Stimulated activated CD8-positive, alpha-beta memory T cell treated with anti-CD3 and anti-CD28 coated beads, Interleukin-2, amount 100 ng/mL, for 48 hours (primary cell): ENCODE measurements at places on chromosomes 6 and 20.

DNA sequence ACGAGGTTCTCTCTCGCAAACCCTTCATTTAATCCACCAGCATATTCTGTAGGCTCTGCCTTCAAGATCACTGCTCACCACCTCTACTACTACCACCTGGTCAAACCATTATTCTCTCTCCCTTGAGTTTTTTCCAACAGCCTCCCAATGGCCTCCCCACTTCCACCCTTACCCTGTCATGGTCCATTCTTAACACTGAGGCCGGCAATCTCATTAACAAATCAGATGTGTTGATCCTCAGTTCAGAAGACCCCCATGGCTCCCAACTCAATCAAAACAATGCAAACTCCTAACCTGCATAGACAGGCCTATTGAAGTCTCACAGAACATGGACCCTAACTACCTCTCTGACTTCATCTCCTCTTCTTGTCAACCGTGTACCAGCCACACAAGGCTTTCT lies 2.2 kb downstream of the AURKA start:
- no peak for DNase-seq

DNA sequence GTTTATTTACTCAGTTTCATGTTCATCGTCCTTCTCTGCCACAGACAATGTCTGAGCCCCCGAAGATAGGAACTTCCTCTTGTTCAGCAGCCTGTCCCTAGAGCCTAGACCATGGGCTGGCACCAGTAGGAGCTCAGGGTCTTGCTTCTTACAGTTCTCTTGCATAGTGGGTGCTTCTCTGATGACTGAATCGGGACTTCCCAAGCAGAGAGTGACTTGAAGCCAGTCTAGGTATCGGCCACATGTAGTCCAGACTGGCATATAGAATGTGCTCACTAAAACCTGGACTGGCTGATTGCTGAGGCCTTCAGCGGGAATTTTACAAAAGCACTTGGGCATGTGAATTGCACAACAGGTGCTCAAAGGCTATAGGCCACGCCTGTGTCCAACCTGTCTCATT lies 52.0 kb downstream of the PRDM1 start:
- DNase-seq, result no peak

GRCh38 chr6:138559143-138559542 lies 59.8 kb upstream of the NHSL1 start:
- no peak for DNase-seq

DNA sequence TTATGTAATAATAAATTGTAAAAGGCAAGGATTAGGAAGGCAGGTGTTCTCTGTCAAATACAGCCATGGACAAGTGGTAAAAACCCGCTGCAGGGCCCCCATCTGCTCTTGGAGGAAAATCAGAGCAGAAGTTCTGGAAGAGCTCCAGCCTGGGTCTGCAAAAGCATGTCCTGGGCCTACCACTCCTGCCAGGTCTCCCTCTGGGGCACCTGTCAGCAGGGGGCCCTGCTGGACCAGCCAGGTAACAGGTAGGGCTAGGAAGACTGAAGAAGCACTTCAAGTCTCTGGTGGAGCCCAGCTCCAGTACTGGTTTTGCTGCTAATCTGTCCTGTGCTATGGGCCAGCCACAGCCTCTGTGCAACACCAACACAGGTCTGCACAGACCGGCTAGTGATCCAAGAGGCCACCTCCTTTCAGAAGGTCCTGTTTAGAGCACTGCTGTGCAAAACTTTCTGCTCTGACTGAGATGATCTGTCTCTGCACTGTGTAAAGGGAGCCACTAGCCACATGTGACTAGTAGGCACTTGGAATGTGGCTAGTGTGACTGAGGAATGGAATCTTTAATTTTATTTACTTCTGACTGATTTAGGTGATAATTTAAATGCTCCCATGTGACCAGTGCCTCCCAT lies 30.2 kb downstream of the RRBP1 start:
- DNase-seq, result no peak

- no peak for DNase-seq
These were observed 38.0 kb downstream of the TGM2 start for GRCh38 chr20:38126932-38127621.

GRCh38 chr6:95572098-95572497 lies 5.2 kb upstream of the MANEA start:
- DNase-seq, result no peak

DNA sequence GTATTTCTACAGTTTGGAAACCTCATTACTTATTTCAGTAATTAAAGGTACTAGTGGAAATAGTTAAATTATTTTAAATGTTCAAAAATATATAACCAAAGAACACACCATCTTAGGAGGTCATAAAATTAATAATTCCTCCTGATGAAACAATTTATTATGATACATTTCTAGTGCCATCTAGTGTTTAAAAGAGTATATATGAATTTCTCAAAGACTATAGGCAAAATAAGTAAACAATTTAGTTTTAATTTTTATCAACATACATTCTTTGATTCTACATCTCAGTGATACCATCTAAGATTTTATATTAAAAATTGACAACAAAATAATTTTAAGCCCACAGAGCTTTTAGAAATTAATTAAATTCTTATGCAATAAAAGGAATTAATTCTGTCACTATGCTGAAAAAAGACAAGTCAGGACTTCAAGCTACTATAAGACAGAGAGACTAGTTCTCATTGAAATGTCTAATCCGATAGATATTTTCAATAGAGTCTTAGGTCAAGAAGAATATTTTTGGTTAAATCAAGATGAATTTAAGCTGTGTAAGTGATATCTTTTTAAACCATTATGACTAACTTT lies 107.8 kb upstream of the RNF217 start:
- DNase-seq, result no peak

DNA sequence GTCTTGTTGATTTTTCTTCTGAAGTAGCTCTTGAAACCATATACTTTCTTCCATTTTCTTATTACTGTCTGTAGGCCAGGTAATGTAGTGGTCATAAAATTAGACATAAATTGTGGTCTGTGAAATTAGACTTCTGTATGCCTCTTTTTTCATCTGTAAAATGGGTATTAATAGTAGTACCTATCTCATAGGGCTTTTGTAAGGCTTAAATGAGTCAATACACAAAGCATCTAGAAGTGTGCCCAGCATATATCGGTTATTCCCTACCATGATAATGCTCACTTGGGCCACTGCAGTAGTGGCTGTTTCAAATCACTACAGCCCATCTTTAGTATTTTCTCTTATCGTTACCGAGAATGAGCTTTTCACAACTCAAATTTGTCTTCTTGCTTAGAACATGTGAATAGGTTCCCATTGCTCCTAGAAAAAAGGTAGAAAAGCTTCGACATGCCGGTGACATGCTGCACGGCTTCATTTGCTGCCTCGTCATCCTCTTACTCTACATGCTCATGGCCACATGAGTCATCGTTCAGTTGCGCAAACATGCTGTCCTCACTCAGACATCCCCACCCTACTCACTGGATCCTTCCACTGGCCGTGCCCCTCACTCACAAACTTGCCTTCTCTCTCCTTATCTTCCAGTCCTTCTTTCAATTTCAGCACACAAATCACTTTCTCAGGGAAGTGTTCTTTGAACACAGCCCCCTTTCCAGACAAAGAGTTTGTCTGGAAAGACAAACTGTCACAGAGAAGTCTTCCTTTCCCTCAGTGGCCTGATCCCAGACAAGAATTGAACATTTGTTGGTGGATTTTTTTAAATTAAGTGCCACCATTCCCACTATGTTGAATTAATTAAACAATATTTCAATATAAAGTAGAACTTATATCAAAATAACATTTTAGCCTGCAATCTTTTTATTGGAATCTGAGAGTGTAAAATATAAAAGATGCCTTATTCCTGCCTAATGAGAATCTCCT lies 32.2 kb upstream of the ERVFRD-1 start:
- no peak for DNase-seq
